ENCODE measurements at places on chromosomes 1 and 21.

DNA sequence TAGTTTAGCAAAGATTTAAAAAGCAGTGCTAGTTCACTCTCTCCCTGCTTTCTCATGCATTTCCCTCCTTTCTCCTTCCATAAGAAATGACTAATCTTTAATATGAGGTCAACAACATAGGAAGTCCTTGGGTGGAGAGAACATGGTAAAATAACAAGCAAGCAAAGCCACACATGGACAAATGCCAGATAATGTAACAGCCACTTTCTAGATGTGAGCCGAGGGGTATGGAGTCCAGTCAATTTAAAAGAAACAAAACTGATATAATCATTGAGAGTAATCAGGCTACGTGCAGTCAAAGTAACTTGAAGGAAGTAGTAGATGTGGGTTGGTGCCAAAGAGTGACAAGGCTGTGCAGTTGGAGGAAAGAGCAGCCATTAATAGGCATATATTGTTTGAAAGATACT, 69.6 kb downstream of the DUSP10 start:
- no peak for DNase-seq

GRCh38 chr1:168321945-168322344, 41.3 kb downstream of the TBX19 start:
- no peak for DNase-seq

- no peak for DNase-seq
Observed at GRCh38 chr1:201266774-201267173, 16.5 kb upstream of the PKP1 start.

DNA sequence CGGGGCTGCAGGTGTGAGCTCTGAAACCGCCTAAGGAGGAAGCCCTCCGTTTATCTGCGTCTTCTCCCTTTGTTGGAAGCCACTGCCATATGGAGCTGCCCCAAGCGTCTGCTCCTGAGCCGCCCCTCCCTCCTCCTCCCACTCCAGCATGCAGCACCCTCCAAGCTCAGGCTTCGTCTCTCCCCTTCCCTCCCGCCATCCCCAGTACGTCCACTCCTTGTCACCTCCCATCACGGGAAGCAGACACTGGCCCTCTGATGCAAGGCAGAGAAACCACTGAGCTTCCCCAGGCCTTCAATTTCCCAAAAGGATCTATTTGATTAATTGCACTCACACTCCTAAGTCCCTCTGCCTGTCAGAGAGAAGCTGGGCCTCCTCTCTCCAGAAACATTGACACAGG, 52.5 kb downstream of the NFASC start:
- no peak for DNase-seq

- DNase-seq = peak; percentile 10
Observed at GRCh38 chr1:28132171-28133167, 44.0 kb downstream of the PTAFR start.

GRCh38 chr1:25779894-25780293, 20.1 kb upstream of the SELENON start:
- DNase-seq = no peak

DNA sequence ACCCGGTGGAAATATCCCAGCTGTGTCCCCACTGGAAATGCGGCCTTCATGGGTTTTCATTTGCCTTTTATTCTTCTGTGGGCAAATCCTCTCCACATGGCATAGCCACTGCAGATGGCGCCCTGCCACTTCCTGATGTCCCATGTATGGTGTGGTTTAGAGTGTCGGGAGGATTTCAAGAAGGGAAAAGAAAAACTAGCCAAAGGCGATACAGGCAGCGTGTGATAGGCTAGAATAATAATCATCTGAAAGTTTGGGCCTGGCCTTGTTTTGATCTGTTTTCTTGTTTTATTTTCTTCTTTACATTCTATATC, 123.6 kb downstream of the PEX14 start:
- no peak for DNase-seq

- DNase-seq = no peak
Observed at GRCh38 chr1:55040083-55040932, 960 bp downstream of the PCSK9 start.

GRCh38 chr1:84715342-84716019, 25.2 kb upstream of the SSX2IP start:
- DNase-seq = no peak

GRCh38 chr21:41926117-41926806, 27.6 kb downstream of the C2CD2 start:
- peak; percentile 59 for DNase-seq

DNA sequence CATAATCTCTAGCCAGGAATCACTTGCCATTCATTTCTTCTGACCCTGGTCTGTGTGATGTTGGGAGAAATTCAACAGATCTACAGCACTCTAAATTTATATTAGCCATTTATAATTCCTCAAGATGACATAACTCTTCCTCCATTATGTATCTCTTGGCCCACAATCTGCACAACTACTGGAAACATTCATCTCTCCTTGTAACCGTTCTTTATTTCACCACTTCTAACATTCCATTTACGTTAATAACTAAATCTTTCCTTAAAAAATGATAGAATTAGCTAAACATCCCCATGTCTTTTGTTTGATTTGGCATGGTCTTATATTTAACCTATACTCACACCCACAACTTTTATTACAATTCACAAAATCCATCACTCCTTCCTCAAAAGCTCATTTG, 166.0 kb downstream of the COL11A1 start:
- no peak for DNase-seq

DNA sequence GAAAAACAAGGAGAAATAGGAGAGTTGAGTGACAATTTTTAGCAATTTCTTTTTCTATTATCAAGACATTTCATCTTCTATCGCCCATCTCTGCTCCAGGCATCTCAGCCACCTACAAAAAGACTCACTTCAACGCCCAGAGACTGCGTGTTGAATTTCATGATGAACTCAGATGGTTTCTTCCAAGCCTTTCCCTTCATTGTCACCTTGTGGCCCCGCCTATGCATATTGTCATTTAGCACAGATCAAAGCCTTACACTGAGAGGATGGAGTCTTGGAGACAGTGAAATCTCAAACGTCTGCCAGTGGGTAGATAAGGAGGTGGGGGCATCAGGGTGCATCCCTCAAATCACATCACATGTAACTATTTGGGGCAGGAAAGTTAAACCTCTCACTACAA, 319.4 kb downstream of the SIPA1L2 start:
- DNase-seq = no peak

DNA sequence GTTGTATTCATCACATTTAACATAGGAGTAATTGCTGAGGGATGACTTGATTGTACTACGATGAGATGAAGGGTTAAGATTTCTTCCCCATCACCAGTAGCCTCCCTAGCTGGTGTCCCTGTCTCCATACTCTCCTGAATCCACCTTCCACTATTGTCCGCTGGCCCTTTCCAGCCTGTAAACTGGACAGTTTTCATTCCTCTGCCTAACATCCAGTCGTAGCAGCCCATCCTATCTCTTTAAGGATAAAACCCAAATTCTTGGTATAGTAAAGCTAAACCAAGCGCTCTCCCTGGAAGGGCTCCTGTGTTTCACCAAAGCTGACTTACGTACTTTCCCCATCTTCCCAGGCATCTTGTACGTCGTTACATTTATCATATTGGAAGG, 670 bp downstream of the COX20 start:
- DNase-seq = no peak

- DNase-seq = no peak
Observed at GRCh38 chr1:233114159-233114558, 163.7 kb downstream of the NTPCR start.

DNA sequence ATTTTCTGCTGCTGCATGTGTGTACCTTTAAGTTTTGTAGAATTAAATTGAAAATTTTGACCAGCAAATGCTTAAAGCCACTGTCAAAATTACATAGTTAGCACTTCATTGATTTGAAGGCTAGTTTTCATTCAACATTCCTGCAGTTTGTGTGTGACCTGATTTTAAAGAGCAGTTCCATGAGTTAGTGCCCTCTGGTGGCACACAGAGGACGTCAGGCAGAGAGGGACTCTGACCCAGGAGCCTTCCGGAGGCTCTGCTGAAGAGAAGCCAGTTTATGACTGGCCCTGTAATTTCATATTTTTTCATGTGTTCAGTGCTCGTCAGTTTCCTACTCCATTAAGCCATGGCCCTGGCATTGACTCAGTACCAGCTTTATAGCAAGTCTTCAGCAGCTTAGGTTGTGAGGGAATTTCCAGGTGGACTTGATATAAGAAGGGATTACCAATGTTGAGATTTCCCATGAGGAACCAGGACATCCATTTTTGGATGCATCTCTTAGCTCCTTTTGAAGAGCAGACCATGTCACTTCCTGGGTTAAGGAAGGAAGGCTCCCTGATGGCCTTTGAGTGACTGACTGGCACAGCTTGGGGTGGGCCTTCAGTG, 104.7 kb downstream of the CAMTA1 start:
- DNase-seq = peak; percentile 21

DNA sequence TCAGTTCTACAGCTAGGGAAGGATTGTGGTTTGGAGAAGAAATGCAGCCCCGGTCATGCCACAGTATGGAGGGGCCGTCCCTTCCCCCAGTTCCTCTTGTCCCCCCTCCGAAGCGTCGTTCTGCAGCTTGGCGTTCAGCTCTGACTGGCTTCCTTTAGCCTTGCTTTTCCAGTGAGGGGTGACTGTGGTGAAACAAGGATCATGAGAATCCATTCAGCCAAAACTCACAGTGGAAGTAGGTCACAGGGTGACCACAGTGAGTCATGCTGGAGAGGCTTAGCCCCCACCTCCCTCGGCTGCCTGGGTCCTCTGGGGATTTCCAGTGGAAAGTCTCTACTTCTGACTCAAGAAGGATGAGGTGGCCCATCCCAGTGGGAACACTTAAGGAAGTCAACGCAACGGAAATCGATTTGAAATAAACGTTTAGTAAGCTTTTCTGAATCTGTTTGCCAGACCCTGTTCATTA, 37.3 kb upstream of the COL6A2 start:
- no peak for DNase-seq

DNA sequence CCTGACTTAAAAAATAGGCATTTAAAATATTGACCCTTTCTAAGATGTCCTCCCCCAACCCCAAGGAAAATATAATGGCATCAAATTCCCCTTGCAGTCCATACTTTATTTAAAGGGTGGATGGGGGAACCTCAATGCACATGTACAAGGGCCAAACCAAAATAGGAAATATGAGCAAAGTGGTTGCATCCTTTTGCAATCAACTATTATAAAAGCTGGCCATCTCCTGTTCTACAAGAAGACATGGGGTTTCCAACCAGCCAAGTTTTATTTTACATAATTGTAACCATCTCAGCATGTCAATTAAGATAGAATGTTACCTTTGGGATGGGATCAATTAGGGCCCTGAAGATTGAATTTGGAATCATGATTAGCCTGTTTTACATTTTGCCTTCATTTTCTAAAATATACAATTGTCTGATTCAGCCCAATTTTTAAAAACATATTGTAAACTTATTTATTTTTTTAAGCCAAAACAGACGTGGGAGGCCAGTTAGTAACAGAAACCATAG, 146.7 kb upstream of the NFIA start:
- DNase-seq = no peak

DNA sequence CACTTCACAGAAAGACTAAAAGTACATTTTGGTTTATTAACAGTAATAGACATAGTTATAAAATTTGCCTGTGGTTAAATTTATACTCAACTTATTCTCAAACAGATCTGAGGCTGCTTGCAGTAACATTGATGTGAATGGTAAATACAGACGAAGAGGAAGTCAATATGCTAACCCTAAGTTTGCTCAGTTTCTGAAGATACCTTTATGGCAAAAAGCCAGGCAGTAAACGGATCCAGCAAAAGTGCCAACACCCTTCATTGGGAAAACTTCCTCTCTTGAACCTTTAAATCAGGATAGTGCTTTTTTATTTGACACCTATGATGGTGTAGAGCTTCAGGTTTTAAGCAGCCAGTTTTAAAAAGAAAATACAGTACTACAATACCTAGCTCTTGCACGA, 16.6 kb upstream of the CCDC181 start:
- DNase-seq = no peak

- no peak for DNase-seq
Observed at GRCh38 chr1:212201461-212201860, 83.7 kb upstream of the PPP2R5A start.

GRCh38 chr1:166295656-166296055, 128.9 kb upstream of the FAM78B start:
- DNase-seq = no peak

DNA sequence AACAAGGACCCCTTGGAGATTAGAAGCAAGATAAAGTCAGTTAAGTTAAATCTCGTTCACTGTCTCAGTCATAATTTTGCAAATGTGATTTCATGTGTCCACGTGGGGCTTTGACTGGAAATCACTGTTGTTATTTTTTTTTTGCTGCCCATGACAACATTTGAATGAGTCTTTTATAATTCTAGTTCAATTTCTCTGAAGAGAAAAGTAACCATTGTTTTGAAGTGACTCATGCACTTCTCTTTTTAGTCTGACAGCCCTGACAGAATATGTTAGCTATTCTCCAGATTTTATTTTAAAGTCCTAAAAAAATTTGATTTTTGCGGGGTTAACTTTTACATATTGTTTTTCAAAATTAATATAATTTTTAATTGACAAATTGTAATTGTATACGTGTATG, 30.7 kb upstream of the NLRP3 start:
- no peak for DNase-seq

GRCh38 chr1:72516826-72517225, 234.5 kb upstream of the NEGR1 start:
- DNase-seq = no peak

GRCh38 chr1:160794376-160794775, 1.6 kb upstream of the LY9 start:
- DNase-seq = no peak

- DNase-seq = no peak
Observed at GRCh38 chr21:35641271-35642016, 418.9 kb downstream of the SETD4 start.

DNA sequence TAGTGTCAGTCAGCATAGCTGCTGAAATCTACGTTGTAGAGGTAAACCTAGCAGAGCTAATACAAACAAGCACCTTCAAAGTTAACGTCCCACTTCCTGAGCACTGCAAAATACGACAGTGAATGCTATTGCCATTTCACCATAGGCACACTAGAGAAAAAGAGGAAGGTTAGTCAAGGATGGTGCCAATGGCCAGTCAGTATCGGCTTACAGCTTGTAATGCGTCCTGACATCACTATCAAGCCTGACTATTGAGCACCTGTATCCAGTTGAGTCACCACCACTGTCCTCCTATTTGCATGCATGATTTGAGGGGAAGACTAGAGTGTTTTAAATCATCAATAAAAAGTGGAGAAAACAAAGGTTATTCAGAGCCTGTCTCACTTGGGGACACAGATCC, 34.4 kb downstream of the NUCKS1 start:
- no peak for DNase-seq

GRCh38 chr1:41872074-41872473, 46.6 kb downstream of the HIVEP3 start:
- DNase-seq = no peak

DNA sequence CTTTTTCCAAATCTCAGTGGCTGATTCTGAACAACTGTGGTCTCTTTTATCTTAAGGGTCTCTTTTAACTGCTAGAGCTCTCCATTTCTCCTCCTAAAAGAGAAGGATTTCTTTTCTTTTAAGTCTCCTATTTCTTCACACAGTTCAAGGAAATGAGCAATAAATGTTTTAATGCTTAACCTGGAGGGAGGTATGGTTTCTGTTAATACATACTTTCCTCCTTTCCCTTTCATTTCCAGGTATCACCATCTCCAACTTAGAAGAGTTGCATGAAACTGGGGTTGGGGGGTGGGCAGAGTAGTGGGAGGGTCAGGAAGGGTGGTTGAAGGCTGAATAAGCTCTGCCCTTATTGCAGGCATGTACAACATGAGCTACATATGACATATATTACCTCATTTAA, 31.4 kb downstream of the HSD3B2 start:
- DNase-seq = no peak

- no peak for DNase-seq
Observed at GRCh38 chr1:19449454-19450228, 35.7 kb downstream of the CAPZB start.
